HS-27A (cell line): ENCODE measurements at places on chromosomes 4 and X.

GRCh38 chr4:142405021-142405694 is 440.9 kb downstream of the INPP4B start:
- DNase-seq: peak; percentile 71

DNA sequence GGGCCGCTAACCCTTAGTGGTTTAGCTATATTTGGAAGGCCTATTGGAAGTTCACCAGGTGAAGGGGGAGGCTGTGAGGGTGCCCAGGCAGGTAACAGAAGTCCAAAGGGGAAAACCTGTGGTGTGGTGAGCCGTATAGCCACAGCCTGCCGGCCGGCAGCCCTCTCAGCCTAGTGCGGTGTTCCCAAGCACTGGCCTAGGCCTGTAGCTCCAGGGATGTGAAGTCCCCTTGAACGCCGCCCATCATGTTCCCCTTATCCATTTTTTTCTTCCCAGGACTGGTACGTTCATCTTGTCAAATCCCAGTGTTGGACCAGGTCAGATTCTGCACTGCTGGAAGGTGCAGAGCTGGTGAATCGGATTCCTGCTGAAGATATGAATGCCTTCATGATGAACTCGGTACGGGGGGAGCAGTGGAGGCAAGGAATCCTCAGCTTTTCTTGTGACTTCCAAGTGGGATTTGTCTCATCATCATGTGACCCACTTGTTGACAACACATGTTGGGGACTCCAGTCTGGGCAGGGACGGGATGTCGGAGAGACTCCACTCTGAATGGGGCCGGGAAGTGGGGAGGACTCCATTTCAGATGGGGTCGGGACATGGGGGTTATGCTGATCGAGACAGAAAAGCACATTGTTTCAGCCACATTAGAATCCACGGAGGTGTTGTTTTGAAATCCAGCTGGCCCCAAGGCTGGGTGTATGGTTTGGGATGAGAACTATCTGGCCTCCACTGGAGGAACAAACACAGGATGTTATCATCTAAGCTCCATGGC is 39.2 kb upstream of the MSANTD1 start:
- no peak for DNase-seq

DNA sequence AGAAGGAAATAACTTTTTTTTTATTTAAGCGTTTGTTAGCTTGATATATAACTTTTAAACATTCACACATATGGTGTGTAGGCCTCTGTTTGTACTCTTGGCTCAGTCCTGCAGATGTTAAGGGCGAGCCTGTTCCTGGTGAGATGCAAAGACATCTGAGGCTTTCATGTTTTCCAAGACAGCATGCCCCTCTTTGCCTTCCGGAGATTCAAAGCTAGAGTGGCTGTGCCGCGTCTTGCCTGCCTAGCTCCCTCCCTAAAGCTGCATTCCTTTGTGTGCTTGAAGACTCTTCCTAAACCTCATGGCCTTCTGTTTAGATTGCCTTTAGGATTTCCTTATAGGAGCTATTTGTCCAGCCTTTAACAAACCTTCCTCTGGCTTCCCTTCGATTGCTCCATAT is 67.1 kb downstream of the MID1IP1 start:
- DNase-seq: no peak

GRCh38 chr4:24778464-24779225 is 16.7 kb upstream of the SOD3 start:
- DNase-seq: peak; percentile 36

DNA sequence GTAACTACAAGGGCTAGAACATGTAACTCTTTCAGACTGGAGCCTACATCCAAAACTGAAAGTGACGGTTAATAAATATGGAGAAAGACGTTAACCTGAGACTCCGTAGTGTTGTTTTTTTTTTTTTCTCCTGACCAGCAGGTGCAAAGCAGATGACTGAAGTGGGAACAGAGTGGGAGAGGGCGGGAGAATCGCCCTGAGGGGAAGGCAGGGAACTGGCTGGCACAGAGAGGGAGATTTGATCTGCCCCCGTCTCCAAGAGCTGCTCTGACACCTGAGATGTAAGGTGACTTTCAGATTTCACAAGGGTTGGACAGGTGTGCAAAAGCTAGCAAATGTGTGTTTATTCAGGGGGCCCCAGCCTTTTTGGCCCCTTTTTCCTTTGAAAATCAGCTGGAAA is 180.2 kb downstream of the PALLD start:
- no peak for DNase-seq
